ENCODE measurements at places on chromosomes 2 and 18. TPM values are rescaled to one million over a fixed set of nuclear protein-coding genes. Genes with fewer than 3 reads are reported as not detected.

KCNJ3 gene
- total RNA-seq, result 1.6 TPM

C2orf80 gene
- not detected for total RNA-seq

POTEC gene
- total RNA-seq, result not detected

SLC16A14 gene
- 9.9 TPM for total RNA-seq

SCYGR4 gene
- total RNA-seq, result not detected

DNA sequence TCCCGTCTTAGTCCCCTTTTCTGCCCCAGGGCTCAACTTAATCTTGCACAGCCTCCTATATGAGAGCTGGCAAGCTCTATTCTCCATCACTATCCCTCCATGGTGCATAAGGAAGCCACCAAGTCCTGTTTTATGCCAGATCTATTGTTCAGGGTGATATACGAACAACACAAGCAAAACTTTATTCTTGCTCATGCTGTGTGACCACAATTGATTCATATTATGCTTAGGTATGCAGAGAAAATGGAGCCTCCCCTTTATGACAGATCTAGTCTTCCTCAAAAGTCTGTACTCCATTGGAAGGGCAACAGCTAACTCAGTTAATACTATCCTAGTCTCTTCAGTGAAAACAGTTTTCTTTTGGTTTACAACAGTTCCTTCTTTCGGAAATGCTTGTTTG, 94.0 kb upstream of the STON1 start:
- no peak for DNase-seq

DNA sequence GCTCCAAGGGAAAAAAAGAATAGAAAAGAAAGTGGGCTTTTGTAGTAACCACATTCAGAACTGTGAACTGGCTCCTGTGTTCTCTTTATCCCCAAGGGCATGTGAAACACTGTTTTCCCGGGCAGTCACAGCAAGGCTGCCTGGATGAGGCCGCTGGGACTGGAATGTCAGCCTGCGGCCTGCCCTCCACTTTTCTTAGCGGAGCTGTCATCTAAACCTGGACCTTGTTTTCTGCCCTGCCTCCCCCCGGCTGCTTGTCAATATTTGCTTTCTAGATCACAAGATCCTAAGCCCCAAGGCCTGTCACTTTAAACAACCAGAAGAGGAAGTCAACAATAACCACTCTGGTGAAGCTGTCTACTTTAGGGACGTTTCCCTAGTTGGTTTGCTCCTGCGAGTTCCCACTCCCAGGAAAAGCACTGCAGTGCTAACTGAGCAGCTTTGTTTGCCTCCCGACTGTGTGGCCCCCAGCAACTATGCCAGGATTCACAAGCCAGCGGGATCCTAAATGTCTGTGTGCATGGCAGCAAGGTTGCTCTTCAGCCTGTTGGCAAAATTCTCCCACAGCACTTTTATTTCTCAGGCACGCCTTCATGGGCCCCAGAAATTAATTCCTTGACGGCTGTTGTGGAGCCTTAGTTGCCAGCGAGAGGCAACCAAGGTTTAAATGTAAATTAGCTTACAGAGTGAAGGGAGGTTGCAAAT, 30.6 kb downstream of the SOWAHC start:
- DNase-seq, result peak; percentile 56

Data from tongue (tissue), 3 donors.